Stimulated activated CD8-positive, alpha-beta memory T cell treated with anti-CD3 and anti-CD28 coated beads, Interleukin-15, amount 100 ng/mL, for 48 hours (primary cell): ENCODE measurements at places on chromosomes 3 and 15.
A peak's percentile ranks its signal among the peaks of the same experiment; 100 is the strongest.

DNA sequence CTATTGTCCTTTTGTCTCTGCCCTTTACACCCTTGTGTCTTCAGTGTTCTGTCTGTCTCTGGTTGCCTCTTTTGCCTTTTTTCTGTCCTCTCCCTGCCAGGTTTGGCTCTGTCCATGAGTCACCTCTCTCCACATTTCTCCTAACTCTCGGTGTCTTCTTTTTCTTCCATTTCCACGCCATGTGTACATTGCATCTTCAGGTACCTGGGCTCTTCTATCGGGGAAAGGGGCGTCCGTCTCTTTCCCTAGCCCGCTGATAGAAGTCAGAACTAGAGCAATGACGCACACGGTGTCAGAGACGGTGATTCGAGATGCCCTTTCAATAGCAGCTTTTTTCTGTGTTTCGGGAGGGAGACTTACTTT, 641 bp downstream of the OPA1 start:
- DNase-seq = peak; percentile 18

GRCh38 chr3:152096280-152096906, 172.3 kb upstream of the MBNL1 start:
- DNase-seq = no peak

GRCh38 chr3:131883086-131883485, 151.7 kb downstream of the CPNE4 start:
- no peak for DNase-seq

GRCh38 chr15:82749951-82750830, 40.5 kb upstream of the AP3B2 start:
- peak; percentile 86 for DNase-seq

GRCh38 chr15:100350434-100351226, 8.9 kb upstream of the ADAMTS17 start:
- DNase-seq = no peak

DNA sequence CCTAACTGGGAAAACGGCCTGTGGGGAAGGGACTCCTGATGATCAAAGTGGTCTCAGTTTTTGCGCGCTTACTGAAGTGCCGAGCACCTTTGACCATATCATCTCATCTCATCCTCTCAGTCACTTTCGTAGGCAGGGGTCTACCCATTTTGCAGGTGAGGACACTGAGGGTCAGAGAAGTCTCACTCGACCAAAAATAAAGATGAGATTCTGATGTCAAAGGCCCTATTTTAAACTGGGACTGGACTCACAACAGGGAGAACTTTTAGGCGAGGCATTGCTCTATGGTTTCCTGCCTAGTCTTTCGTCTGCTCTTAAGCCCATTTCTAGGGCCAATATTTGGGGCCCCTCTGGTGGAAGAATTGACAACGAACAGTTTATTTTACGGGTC, 830 bp downstream of the SLC6A11 start:
- no peak for DNase-seq

GRCh38 chr3:8768364-8769087, 887 bp downstream of the OXTR start:
- DNase-seq = no peak

GRCh38 chr3:155457591-155457990, 164.1 kb upstream of the STRIT1 start:
- DNase-seq = no peak

GRCh38 chr3:160779040-160779439, 23.0 kb downstream of the PPM1L start:
- no peak for DNase-seq

- peak; percentile 68 for DNase-seq
These were observed 79.8 kb downstream of the RHCG start for GRCh38 chr15:89416339-89417183.

DNA sequence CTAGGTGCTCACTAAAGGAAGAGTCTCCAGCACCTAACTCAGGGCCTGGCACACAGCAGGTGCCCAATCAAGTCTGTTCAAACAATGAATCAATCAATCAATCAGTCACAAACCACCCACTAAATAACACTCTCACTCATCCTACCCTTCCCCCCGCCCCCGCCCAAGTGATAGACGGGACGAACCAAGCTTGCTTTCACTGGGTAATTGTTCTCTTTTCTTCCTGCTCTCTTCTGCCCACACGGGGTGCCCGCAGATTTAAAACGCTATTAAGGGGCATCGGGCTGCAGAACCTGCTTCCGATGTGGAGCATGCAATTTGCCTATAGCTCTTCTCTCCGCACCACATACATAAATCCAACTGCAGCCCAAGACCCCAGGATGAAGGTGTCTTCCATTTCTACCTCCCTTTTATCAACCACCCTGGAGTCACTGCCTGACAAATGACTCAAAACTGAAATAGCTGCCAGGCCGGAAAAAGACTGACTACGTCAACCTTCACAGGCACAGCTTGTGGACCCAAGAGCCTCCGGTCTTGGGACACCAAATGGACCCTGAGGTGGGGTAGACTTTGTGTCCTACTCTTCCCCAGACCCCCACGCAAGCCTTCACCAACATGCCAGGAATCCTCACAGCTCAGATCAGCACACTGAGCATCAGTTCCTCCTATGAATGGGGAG, 1.7 kb downstream of the KLHL25 start:
- DNase-seq = no peak

DNA sequence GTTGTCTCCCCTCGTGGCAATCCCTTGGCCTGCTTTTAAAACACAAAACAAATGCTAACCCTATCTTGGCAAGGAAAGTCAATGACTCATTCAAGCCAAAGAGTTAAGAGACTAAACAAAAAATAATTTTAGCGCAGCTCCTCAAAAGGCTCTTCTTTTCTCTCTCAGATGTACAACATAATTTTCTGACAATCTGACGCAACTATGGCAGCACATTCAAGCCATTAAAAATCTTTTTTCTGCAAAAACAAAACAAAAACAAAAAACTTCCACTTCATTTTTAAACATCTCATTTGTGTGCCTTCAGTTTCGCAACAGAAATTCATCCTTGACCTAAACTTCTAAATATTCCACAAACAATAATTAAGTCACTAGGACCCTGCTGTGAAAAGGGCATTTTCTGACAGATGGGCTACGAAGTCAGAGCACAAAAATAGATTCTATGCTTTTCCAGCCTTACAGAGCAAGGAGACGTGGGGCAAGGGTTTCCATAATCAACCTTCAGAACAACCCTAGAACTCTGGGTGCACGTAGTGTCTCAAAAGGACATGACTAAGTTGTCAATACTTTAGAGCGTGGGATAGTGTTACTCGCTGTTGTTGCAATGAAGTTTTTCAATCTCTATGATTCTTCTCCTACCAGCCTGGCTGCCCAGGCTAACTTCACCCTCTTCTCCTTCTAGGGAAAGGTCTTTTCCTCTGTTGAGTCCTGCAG, 84.3 kb downstream of the MB21D2 start:
- DNase-seq = no peak

DNA sequence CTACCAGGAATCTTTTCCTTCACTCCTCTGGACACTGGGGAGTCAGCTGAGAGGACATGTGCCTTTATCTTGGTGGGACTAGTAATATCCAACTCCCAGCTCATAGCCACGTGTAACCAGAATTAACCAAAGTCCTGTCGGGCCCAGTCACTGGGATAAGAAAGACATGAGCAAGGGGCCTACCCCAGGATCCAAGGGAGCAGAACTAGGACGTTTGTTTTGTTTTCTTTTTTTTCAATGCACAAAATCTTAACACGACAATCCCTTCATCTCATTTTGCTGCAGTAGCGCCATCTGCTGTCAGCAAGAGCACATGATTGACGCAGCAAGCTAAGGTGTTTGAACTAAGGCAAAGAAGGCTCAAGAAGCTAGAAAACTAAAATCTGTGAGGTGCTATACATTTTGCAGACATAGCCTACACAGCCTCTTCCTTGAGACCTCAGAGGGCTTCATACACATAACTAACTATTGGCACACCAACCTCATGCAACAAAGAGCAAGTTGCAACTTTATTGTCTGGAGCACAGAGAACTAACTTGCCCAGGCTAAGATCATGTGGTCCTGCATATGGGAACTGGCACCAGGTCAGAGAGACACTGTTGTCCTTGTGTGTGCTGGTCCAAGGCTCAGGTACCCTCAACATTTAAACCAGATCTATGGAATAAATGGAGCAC, 43.6 kb downstream of the RLBP1 start:
- peak; percentile 29 for DNase-seq

DNA sequence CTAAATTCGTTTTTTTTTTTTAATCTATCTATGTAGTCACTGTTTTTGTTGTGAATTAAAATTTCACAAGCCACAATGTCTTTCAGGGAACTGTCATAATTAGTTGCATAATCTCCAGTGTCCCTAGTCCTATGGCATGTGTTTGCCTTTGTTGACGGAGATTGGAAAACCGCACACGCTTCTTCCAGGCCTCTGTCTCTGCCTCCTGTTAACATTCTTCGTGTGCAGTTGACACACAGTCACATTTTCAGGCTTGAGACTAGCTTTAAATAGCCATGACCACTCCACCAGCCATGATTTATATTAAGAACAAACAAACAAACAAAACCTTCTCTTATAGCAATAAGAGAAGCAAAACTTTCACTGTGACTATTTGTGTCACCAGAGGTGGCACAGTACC, 139.8 kb downstream of the DUT start:
- no peak for DNase-seq

DNA sequence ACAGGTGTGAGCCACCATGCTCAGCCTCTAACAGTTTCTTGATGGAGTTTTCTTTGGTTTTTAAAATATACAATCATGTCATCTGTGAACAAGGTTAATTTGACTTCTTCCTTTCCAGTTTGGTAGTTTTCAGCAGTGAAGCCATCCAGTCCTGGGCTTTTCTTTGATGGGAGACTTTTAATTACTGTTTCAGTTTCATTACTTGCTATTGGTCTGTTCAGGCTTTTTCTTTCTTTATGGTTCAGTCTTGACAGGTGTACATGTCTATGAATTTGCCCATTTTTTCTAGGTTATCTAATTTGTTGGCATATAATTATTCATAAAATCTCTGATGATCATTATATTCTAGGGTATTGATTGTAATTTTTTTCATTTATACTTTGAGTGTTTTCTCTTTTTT, 36.8 kb downstream of the PFN2 start:
- no peak for DNase-seq

DNA sequence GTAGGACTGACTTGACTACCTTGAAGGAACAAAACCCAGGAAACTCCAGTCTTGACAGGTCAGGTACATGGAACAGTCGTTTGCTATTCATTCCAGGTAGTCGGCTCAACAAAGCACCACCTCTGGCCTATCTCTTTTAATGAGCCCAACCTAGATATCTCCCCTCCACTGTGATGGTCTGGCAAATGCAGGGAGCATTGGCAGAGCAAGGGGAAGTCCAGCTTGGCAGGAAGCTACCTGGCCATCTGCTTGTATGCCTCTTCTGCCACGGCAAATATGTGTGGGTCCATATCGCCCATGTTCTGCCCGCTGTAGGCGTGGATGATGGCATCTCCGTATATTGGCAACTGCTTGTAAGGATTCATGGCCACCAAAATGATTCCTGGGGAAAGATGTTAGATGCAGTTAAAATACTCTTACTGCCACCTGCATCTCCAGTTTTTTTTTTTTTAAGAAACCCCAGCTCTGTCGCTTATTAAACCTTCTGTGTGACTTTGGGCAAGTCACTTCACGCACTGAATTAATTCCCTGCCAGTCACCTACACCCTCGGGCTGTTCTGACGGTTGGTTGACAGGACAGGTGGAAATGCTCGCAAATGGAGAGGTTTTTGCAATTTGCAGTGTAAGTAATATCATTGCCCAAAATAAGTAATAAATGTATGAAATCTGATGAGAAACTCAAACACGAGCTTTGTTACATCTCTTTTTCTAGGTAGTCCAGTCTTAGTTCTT, 16.8 kb downstream of the MYO5C start:
- no peak for DNase-seq
